ENCODE measurements at places on chromosomes 6 and 20.

- peak; percentile 41 for DNase-seq
Measured at GRCh38 chr6:98769546-98769945, 64.8 kb upstream of the POU3F2 start.

DNA sequence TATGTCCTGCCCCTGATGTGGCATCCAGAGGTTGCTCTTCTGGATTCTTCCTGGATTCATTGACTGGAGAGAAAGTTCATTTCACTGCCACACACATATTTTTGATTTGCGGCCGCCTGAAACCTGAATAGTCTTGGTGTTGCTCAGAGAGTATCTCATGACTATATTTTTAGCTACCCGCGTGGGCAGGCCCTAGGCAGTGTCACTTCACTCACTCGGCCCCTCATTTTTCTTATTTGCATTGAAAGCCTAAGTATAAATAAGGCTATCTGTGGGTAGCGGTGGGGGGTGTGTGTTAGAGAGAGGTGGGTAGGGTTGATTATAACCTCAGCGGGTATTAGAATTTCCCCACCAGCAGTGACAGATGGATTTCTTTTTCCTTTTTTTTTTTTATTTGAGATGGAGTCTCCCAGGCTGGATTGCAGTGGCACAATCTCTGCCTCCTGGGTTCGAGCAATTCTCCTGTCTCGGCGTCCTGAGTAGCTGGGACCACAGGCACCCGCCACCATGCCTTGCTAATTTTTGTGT is 113.5 kb downstream of the JARID2 start:
- DNase-seq, result no peak

- DNase-seq, result no peak
Measured at GRCh38 chr6:111978532-111979149, 75.3 kb upstream of the CCN6 start.

- DNase-seq, result no peak
Measured at GRCh38 chr6:32983493-32983848, 15.1 kb downstream of the BRD2 start.

- no peak for DNase-seq
Measured at GRCh38 chr20:37457921-37458320, 63.1 kb upstream of the NNAT start.

- DNase-seq, result no peak
Measured at GRCh38 chr20:36237477-36237876, 1.2 kb downstream of the AAR2 start.

- DNase-seq, result no peak
Measured at GRCh38 chr6:100482698-100483097, 18.0 kb upstream of the SIM1 start.

GRCh38 chr6:125952764-125953501 is 3.6 kb upstream of the HINT3 start:
- DNase-seq, result peak; percentile 15

DNA sequence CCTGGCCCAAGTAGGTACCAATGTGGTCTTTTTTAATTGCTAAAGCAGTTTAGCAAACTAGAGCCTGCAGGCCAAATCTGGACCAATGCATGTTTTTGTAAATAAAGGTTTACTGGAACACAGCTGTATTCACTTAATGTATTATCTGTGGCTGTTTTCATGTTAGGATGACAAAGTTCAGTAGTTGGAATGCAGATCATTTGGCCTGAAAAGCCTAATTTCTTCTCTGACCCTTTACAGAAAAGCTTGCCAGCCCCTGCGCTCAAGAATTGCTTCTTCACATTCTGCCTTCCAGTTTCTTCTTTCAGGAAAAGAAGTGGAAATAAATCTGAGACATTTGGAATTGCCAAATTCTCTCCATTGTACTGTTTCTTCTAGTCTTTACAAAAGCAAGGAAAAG is 90.0 kb upstream of the MC3R start:
- no peak for DNase-seq

GRCh38 chr6:118750143-118750542 is 98.8 kb upstream of the CEP85L start:
- no peak for DNase-seq

GRCh38 chr20:32610472-32611218 is 25.5 kb upstream of the NOL4L start:
- DNase-seq, result no peak

DNA sequence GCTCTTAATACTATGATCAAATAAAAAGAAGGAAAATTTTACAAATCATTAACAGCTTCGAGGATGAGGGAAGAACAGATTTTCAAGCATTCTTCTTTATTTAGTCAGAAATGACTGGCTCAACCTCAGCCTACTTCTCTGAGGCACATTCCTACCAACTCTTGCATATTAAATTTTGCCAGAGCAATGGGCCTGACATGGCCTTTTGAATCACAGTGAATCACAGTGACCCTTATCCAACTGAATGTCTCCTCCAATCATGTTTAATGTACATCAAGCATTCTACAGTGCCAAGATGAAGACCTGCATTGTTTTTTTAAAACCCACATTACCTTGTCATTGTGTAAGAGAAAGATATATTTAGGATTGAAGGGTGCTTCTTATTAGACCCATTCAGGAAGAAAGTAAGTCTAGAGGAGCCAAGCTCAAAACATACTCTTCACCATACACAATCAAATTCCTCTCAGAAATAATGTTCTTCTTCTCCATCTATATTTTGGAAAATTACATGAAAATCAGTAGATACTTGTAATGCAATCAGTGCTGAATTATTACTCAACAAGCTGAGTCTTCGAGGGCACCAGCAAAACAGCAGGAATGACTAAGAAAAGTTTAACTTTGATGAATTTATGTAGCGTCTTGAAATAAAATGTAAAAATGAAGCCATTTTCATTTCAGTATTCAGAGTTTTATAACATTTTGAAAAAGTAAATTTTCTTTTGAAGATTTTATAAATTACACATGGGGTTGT is 44.1 kb upstream of the MOXD1 start:
- no peak for DNase-seq

DNA sequence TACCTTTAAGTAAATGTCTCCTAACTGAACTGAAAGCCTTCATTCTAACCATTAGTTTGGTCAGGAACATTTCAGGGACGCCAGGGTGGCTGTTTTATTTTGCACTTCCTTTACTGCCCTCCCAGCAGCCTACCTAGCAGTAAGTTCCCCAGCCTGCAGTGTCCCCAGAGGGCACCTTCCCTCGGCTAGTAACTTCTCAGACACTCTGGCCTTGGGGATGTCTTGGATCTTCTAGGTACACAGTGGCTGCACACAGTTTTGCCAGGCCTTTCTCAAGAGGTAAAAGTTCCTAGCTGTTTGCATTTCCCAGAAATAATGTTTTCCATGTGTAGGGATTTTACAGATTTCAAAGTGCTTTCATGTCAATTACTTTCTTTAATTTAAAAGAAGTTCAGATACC is 378 bp upstream of the LAMA2 start:
- no peak for DNase-seq

GRCh38 chr6:132515386-132515785 is 2.5 kb upstream of the STX7 start:
- DNase-seq, result no peak

DNA sequence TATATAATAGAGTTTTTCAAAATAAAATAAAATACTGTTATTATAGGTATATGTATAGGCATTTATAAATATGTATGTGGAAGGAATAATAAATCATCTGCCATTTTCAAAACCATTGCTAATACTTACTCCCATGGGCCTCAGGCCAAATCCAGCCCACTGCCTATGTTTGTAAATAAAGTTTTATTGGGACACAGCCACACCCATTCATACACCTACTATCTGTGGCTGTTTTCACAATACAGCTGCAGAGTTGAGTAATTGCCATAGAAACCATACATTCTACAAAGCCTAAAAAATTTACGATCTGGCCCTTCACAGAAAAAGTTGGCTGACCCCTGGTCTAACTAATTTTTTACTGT is 9.5 kb downstream of the ALDH5A1 start:
- no peak for DNase-seq

DNA sequence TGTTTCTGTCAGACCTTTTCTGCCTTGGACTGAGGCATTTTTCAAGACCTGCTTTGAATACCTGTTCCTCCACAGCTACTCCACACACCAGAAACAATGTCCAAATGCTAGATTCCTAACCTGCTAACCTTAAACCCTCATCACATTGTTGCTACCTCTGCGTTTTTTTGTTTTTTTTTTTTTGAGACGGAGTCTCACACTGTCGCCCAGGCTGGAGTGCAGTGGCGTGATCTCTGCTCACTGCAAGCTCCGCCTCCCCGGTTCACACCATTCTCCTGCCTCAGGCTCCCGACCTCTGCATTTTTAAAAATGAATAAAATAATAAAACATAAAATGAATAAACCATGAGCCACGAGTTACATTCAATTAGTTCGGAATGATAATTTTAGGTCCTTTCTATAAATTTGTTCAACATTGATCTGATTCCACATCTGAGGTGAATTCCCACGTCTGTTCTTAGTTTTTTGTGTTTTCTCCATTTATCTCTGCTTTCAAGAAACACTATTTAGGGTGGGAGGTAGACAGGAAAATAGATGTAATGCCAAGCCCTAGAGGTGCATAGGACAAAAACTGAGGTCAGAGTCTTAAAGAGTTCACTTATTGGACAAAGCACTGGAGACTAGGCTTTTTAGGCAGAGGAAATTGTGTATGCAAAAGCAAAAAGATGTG is 1.3 kb downstream of the C6orf89 start:
- no peak for DNase-seq

- DNase-seq, result no peak
Measured at GRCh38 chr20:48687117-48687800, 140.5 kb downstream of the PREX1 start.

- DNase-seq, result no peak
Measured at GRCh38 chr20:40771848-40772511, 82.9 kb upstream of the MAFB start.

GRCh38 chr6:26550250-26550993 is 12.3 kb downstream of the HMGN4 start:
- DNase-seq, result peak; percentile 54

GRCh38 chr6:169157197-169158148 is 96.2 kb downstream of the THBS2 start:
- DNase-seq, result no peak

DNA sequence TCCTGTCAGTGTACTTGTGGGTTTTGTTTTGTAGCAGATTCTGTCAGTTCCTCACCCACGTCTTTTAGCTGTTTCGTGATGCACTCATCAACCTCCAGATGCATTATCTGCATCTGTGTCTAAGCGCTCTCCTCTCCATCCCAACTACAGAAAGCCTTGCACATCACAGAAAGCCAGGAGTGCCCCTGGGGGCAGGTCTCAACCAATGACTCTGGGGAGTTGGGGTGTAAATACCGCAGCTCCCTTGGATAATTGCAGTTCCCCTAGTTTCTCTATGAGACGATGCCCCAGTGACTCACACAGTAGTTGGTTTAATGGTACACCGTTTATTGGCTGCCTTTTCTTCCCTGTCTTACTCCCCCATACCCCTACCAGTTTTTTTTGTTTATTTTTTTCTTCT is 158.1 kb downstream of the SOX4 start:
- no peak for DNase-seq

DNA sequence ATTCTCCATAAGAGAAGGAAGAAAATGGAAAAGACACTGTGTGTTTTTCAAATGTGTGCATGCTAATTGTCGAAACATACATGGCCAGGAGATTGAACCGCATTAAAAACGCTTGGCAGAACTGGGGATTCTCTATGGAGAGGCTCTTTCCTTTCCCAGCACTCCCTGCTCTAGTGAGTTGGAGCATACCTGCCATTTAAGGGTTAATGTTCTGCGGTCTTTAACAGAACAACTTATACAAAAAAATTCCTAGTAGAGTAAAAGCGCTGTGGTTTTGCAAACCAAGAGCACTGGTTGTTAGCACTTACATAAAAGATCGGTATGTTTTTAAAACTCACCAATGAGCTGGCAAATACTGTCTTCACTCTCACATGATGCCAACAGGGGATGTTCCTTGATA is 1.5 kb downstream of the TAGAP start:
- peak; percentile 58 for DNase-seq

- no peak for DNase-seq
Measured at GRCh38 chr20:36313926-36314325, 7.8 kb downstream of the DLGAP4 start.

GRCh38 chr6:164039954-164040375 is 625.4 kb downstream of the QKI start:
- DNase-seq, result peak; percentile 10

- DNase-seq, result no peak
Measured at GRCh38 chr6:74606582-74607071, 599.2 kb downstream of the COL12A1 start.

- DNase-seq, result peak; percentile 44
Measured at GRCh38 chr6:53066077-53066417, 843 bp downstream of the FBXO9 start.

DNA sequence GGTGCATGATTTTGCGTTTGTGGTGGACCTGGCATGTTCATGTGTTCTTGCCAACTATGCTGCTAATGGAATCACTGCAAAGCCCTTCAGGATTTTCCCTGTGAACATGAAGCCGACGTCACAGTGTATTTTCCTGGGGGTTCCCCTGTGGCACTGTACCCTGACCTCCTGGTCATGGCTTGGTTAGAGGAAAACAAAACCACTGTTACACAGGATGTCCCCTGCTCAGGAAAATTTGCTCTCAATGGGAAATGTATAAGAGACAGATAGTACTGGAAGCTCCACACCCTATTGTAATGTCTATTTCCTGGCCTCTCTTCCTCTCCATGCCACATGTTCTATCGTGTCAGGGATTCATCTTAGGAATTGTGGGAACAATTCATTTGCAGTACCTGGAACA is 19.7 kb downstream of the TSHZ2 start:
- DNase-seq, result no peak

DNA sequence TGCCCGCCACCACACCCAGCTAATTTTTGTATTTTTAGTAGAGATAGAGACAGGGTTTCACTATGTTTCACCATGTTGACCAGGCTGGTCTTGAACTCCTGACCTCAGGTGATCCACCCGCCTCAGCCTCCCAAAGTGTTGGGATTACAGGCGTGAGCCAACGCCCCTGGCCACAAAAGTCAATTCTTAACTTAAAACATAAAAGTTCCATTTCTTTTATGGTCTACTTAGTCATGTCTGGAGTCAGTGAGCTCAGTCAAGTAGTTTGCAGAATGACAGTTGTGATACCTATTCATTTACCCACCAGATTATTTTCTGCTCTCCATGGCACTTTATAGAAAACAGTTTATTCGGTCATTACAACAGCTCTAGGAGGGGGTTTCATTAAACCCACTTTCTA is 103.1 kb upstream of the ESR1 start:
- no peak for DNase-seq

- DNase-seq, result no peak
Measured at GRCh38 chr6:15037253-15037652, 208.6 kb upstream of the JARID2 start.

- DNase-seq, result no peak
Measured at GRCh38 chr6:63975699-63976098, 340.1 kb downstream of the PHF3 start.
